Panc1 (cell line): ENCODE measurements at places on chromosomes 5 and 9.
A peak's percentile ranks its signal among the peaks of the same experiment; 100 is the strongest.

DNA sequence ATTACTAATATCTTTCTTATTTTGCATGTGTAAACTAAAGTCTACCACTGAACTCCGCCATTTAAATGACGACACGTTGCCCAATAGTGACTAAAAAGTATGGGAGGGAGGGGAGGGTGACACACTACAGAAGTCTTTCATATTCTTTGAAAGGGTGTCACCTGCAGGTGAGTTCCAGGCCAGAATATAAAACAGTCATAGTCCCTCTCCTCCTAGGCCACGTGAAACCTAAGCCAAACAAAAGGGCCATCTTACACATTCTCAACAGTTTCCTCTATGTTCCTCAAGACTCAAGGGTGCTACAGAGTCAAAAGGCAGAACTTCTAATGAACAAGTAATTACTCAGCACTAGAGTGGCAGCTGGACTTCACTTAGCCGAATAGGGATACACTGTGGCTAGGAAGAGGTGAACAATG is 6.4 kb downstream of the CEMIP2 start:
- DNase-seq = no peak

DNA sequence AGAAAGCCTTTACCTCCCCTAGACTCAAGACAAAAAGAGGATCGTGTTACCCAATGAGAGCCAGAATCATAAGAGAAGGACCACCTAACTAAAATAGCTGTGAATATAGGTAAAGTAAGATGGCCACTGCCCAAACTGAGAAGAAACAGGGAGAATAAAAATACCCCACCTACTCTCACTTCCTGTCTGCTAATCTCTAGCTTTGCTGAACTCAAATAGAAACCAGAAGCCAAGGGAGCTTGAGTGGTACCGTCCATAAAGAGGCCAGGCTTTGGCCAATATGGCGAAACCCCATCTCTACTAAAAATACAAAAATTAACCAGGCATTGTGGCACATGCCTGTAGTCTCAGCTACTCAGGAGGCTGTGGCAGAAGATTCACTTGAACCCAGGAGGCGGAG is 123.0 kb upstream of the FST start:
- no peak for DNase-seq

DNA sequence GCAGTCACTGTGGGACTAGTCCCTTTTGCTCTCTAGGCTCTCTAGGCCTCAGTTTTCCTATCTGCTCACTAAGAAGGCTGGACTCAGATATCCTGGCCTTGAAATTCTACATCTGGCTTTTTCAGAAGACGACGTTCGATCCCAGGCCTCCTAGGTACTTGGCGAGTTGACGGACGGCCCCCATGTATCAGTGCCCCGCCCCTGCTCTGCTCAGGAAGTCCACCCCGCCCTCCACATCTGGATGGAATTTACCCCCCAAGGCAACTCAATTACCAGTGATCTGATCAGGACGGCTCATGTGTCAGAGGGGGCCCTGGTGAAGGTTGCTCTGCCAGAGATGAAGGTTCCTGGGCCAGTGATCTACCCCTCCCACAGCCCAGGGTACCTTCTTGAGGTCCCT is 44.1 kb upstream of the SYNPO start:
- no peak for DNase-seq

GRCh38 chr5:43231977-43232376 is 40.0 kb downstream of the NIM1K start:
- DNase-seq = no peak

DNA sequence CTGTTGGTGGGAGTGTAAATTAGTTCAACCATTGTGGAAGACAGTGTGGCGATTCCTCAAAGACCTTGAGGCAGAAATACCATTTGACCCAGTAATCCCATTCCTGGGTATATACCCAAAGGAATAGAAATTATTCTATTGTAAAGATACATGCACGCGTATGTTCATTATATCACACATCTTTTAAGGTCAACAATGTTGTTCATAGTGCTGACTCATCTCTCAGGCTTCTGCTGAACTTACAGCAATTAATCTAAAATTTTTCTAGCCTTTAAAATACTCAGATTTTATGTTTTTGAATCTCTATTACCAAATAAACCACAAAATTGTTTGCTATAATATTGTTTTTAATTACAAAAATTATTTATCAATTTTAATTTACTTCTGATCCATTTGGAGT is 38.8 kb upstream of the ZNF618 start:
- no peak for DNase-seq

DNA sequence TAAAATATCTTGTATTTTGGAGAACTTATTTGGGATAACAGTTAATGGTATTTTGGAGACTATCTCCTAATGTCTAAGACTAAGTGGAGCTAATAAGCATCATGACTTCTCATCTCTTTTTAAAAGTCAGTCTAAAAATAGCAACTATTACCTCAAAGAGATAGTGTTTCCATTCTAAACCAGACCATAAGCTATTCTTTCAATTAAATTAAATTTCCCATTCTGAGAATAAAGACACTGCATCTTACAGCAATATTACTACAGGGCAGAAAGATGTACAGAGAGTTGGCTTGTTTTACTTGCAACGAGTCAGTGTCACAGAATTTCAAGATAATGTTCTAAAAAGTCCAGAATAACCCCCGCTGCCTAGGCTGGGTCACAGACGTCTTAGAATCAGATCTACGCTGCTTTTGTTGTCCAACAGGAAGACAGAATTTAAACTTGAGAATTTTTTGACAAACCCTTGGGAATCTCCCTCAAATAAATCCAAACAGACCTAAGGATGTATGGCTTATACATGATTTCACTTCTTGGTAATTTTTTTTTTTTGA is 98.9 kb downstream of the USP20 start:
- DNase-seq = no peak

- no peak for DNase-seq
Observed at GRCh38 chr5:37776826-37777225, 63.0 kb downstream of the GDNF start.

GRCh38 chr5:132094393-132095076 is 20.9 kb downstream of the CSF2 start:
- DNase-seq = peak; percentile 72

DNA sequence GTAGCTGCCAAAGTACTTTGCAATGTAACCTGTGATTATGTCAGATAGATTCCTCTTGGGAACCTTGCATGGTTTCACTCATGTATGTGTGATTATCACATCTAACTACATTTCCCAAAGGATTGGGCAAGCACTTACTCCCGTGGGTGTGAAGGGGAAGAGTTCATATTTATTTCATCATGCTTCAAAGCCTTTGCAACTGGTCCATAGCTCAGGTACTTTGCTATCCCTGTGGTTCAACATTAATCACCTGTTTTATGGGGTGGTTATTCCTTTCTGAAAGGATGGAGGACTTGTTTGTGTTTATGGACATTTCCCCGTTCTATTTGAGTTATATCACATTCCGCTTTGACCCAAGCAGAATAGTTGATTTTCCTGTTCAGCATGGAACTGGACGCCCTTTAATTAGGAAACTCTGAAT is 13.6 kb upstream of the ERMP1 start:
- DNase-seq = no peak

GRCh38 chr5:168706655-168707069 is 127.5 kb upstream of the PANK3 start:
- DNase-seq = peak; percentile 20

DNA sequence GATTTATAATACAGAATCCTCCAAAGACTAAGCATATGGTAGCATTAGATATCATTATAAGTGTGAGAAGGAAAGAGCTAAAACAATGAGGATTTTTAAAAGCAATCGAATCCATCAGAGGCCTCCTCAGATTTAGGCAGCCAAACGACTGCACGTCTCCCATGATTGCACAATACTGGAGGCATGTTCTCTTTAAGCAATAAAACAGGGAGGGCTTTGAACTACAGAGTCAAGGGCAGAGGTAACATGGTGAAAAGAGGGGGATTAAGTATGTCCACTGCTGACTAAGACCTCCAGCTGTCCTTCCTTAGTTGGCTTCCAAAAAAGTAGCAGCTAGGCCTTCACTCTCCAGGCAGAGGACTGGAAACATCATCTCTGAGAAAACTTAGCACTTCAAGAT is 298.7 kb upstream of the RGMB start:
- no peak for DNase-seq

- no peak for DNase-seq
Observed at GRCh38 chr9:7341571-7341970, 458.0 kb downstream of the DMAC1 start.

GRCh38 chr9:4923580-4924544 is 61.2 kb upstream of the JAK2 start:
- no peak for DNase-seq

GRCh38 chr5:172493906-172494305 is 39.6 kb upstream of the SH3PXD2B start:
- DNase-seq = no peak

GRCh38 chr5:178208540-178209227 is 4.4 kb downstream of the HNRNPAB start:
- no peak for DNase-seq

DNA sequence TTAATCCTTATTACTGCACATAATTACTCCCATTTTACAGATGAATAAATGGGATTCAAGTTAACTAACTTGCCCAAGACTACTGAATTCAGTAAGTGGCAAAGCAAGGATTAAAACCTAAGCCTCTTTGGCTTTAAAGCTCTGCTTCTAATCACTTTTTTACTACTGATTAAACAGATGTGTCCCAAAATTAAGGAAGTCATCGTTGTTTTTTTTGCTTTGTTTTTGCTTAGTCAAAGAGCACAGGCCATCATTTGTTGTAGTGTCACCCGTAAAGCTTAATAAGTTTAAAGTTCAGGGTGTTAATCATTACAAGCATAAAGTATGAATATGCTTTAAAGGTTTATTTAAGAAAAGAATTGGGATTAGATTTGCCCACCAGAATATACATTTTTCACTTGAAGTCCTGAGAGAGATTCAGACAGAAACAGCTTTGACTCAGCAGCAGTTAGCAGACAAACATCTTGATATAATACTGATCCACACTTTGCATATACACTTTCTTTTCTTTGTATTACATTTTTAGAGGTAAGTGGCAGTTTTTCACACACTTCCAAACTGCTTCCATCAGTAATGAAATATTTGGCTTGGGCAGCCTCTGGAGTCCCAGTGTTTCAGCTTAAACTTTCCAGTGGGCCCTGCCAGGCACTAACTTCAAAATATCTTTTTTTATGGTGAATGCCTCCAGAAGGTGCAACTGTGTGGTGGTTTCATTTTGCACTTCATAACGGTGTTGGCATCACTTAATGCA is 52.7 kb downstream of the PIK3R1 start:
- DNase-seq = no peak
